ENCODE measurements at places on chromosomes 2 and 18.

GRCh38 chr2:55966401-55967118 is 43.0 kb upstream of the EFEMP1 start:
- no peak for DNase-seq

GRCh38 chr2:198340846-198341245 is 536.5 kb downstream of the PLCL1 start:
- no peak for DNase-seq

GRCh38 chr2:15934291-15934945 is 5.9 kb upstream of the MYCN start:
- no peak for DNase-seq

DNA sequence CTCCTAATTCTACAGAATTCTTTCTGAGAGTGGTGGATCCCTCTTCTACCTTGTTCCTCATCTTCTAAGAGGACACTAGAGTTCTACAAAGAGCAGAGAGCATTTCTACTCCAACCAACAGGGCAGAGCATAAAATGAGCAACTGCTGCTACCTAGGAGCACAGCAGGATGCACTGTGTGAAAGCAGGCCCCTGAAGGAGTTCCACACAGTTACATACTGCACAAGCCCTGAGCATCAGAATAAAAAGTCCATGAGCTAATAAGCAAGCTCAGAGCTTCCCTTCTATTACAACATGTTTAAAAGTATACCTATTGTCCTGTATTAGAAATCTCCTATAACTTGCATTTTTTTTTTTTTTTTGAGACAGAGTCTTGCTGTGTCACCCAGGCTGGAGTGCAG is 8.4 kb downstream of the FHL2 start:
- no peak for DNase-seq

GRCh38 chr2:20350041-20350712 is 467 bp downstream of the PUM2 start:
- DNase-seq: no peak

GRCh38 chr2:171531291-171531690 is 9.0 kb downstream of the CYBRD1 start:
- DNase-seq: no peak

DNA sequence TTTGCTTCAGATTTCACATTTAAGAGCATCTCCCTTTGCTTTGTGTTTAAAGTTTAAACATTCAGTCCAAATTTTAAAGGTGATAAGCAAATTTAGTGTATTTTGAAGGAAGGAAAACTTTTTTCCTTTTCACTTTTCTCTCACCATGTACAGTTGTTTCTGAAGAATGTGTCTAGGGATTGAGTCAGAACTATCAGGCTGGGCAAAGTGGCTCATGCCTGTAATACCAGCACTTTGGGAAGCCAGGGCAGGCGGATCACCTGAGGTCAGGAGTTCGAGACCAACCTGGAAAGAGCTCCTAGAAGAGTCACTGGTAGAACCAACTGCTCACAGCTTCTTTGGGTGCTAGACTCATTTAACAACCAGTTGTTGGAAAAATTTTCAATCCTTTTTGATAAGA is 327.0 kb upstream of the THUMPD2 start:
- no peak for DNase-seq

- no peak for DNase-seq
Observed at GRCh38 chr18:45588376-45589355, 26.6 kb upstream of the SLC14A2 start.

GRCh38 chr2:33145459-33145858 is 198.7 kb downstream of the LTBP1 start:
- DNase-seq: no peak

GRCh38 chr2:207503234-207503633 is 26.5 kb upstream of the CREB1 start:
- no peak for DNase-seq

- DNase-seq: no peak
Observed at GRCh38 chr2:113183264-113183663, 9.5 kb downstream of the PSD4 start.

GRCh38 chr18:78912336-78912735 is 67.3 kb upstream of the SALL3 start:
- DNase-seq: no peak

DNA sequence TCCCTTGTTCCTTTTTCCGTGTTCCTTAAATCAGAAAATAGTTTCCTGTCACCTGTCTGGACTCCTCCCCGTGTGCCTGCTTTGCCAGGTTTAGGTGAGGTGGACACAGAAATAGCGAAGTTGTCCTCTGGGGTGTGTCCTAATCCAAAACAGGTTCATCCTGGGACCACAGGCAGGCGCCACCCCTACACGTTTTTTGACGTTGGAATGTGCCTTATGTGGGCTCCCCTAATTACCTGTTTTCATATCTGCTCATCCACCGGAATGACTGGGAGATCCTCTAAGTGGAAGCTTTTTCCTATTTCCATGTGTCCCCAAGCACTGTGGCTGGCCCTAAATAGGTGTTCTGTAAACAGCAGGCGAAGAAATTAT is 49.0 kb upstream of the PAIP2B start:
- no peak for DNase-seq

DNA sequence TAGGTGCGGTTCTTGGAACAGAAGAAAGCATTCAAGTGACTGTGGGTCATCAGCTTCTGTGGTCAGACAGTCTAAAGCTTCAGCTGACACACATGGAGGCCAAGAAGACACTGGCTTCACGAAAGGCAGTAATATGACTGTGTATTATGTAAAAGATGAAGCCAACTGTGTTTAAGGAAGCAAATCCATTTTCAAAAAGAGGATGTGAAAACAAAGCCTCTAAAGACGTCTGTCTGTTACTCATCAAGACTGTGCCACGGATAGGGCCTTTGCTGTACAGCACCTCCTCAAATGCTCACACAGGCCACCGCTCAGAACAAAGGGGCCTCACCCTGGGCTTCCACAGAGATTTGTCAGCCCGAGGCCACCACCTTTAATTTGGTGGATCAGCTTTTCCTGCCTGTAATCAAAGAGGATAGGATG is 21.1 kb upstream of the TMEM163 start:
- DNase-seq: no peak

DNA sequence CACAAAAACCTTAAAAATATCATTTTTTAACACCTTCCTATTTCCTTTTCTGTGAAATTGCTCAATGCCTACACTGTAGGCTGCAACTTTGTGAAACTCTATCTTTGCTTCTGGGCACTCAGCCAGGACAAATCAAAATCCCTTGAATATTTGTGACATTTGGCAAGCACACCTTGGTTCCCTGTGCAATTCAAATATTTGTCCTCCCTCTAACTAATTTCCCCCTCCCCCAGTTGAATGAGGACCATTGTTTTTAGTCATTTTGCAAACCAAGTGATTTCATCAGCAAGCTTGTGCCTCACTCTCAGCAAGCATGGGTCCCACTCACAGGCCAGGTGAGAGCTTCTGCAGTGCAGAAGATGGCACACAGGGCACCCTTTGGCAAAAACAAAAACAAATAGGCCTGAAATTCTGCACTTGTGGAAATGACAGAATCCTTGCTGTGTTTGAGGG is 541.5 kb downstream of the CNTNAP5 start:
- DNase-seq: no peak

DNA sequence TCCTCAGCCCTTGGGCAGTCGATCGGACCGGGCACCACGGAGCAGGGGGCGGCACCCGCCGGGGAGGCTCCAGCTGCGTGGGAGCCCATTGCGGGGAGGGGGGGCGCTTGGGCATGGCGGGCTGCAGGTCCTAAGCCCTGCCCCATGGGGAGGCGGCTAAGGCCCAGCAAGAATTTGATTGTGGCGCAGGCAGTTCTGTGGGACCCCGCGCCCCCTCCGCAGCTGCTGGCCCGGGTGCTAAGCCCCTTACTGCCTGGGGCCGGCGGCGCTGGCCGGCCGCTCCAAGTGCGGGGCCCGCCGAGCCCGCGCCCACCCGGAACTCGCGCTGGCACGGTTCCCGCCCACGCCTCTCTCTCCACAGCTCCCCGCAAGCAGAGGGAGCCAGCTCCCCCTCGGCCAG is 18.4 kb downstream of the ZSCAN30 start:
- DNase-seq: no peak

GRCh38 chr2:220117025-220117424 is 489.6 kb downstream of the SLC4A3 start:
- DNase-seq: no peak

DNA sequence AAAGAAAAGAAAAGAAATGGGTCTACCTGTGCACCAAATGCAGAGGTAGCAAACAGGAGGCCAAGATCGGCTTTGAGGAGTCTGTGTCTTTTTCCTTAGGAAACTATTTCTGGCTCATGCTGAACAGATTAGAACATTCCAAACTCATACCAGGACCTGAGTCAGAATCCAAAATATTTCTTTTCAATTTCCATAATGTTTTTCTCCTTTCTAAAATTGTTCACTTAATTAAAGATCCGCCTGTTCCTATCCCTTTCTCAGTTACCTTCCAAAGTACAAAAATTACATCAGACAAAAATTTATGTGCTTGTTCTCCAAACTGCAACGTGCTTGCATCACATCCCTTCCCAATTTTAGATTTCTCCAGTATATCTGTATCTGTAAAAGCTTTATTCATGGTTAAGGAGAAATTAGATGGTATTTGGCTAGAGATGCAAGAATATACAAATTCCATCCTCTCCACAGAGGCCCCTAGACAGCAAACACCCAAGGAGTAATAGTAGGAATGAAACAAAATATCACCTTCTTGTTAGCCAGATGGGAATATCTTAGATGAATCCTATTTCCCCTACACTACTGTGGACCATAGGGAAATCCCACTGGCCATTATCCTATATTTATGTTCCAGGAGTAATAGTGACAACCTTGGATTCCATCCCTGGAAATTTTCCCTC is 130.6 kb downstream of the LNPK start:
- no peak for DNase-seq

DNA sequence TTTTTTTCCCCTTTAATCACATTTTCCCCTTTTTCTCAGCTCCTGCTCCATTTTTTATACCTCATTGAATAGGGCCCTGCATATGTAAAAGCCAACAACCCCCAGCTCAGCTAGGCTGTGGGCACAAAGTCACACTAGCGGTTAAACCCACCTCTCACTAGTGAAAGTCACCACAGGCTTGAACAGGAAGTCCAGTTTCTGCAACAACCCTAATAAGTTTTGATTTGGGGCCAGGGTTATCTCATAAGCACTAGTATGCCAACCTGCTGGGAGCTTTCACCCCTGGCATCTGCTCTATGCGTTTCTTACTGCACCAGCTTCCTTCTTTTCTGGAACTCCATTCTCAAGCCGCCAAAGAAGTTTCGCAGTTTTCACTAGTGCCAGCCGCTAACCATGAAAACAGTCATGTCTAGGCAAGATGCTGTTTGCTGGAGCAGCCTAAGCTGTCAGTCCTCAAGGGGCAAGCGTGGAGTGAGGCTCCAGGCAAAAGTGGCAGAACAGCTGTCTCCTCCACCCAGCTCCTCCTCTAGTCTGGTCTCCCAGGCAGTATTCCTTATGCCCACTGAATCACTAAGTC is 197.0 kb upstream of the MEIS1 start:
- no peak for DNase-seq

DNA sequence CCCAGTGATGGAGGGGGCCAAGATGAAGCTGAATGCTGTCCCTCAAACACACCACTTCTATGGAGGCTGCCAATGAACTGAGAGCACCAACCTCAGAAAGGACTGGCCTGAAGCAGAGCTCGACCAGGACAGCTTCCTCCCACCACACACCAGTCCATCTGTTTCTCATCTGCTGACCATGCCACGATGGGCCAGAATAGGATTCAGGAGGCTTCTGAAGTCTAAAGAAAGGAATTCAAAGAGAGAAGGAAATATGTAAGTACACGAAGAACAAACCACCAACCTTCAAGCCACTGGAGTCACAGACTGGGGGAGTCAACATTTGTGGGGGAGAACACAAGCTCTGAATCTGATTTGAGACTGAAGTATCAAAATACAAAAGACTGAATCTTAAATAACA is 157.6 kb upstream of the CCDC68 start:
- no peak for DNase-seq

DNA sequence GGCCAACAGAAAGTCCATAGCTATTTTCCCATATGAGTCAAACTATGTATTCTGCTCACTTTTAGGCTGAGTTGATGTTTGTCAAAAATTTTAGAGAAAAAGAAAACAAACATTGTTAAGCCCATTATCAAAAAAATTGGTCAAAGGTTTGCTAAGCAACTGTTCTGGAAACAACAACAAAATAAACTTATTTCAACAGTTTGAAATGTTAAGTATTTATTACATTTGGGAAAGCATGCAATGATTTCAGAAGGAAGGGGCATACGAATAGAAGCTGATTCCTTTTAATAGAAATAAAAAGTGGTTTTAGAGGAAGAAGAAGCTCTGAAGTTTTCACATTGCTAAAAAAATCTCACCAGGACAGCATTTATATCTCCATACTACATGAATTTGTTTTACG is 1837.5 kb upstream of the CELF4 start:
- DNase-seq: no peak

- no peak for DNase-seq
Observed at GRCh38 chr2:31302940-31303563, 69.1 kb downstream of the EHD3 start.

- no peak for DNase-seq
Observed at GRCh38 chr2:118265873-118266455, 177.7 kb downstream of the INSIG2 start.

DNA sequence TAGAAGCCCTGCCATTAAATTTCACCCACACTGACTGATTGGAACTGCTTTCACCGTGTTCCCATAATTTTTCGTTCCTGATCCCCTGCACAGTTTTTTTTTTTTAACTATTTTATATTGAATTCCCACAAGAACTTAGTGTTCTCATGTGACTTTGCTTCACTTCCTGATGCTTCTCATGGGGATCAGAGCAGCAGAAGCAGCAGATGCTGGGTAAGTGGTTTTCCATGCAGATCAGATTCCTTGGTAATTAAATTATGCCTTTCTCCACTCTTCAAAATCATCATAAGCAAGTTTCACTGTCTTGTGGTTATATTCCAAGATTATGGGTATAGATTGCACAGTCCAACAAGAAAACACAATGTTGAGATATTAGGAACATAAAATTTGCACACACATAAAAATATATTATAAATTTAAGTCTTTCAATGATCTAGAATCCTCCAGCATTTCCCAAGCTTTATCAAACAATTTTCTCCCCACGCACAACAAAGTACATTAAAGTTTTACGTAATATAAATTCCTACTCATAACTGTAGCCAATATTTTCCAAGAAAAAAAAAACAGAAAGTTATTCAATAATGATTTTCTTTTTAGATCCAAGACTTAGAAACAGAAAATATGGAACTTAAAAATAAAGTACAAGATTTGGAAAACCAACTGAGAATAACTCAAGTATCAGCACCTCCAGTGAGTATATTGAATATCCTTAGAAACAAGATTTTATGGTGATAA is 277.9 kb downstream of the GULP1 start:
- no peak for DNase-seq

DNA sequence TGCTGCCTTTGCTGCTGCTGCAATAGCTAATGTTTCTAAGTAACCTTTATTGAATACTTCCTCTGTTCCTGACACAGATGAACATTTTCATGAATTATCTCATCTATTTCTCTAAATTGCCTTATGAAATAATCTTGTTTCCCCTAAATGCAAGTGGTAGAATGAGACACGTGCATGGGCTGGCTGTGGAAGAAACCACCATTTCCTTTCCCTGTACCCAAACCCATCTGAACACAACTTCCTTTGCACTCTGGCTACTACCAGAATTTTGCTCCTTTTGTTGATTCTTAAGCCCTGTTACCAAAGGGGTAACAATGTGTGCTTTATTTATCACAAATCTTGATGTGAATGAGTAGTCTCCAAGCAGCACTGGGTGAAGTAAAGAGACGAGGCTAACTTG is 29.2 kb downstream of the AKAIN1 start:
- DNase-seq: no peak

Data from T47D (cell line).